ENCODE measurements at places on chromosomes 12 and 14.

- no peak for DNase-seq
These were observed 128.0 kb downstream of the NDUFA12 start for GRCh38 chr12:94875525-94875924.

- DNase-seq, result no peak
These were observed 26.7 kb downstream of the TSPAN11 start for GRCh38 chr12:30953257-30953656.

DNA sequence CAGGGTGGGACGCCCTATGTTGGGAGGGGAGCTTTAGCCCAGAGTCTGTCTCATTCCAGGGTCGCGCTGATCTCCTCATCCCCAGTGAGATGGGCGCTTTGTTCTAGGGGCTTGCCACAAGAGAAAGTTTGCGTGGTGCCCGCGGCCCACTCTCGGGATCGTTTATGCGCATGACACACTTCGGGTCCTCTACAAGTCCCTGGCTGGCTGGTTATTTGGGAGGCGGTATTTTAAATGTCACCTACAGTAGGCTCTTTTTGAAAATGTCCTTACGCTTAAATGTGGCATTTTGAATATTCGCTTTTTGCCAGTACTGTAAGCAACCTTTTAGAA, 541 bp downstream of the GOLT1B start:
- no peak for DNase-seq

DNA sequence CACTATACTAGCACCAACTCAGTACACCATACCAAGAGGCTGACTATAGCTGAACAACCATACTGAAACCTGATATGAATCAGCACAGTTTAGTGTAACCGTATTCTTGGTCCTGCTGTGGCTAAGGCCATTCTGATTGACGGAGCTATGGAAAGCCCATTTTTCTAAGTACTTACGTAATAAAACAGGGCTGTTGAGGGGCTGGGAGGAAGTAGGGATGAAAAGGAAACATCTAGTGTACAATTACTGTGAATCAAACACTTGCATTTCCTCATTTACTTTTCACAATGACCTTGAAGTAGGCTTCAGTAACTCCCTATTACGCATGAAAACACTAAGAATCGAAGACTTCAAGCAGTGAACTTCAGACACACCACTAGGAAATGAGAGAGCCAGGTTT, 198.2 kb downstream of the BTG1 start:
- DNase-seq, result no peak

- DNase-seq, result no peak
These were observed 22.4 kb downstream of the PALS1 start for GRCh38 chr14:67263499-67264149.
